Psoas muscle (tissue), 8 donors: ENCODE measurements at places on chromosomes 2 and 18.

DNA sequence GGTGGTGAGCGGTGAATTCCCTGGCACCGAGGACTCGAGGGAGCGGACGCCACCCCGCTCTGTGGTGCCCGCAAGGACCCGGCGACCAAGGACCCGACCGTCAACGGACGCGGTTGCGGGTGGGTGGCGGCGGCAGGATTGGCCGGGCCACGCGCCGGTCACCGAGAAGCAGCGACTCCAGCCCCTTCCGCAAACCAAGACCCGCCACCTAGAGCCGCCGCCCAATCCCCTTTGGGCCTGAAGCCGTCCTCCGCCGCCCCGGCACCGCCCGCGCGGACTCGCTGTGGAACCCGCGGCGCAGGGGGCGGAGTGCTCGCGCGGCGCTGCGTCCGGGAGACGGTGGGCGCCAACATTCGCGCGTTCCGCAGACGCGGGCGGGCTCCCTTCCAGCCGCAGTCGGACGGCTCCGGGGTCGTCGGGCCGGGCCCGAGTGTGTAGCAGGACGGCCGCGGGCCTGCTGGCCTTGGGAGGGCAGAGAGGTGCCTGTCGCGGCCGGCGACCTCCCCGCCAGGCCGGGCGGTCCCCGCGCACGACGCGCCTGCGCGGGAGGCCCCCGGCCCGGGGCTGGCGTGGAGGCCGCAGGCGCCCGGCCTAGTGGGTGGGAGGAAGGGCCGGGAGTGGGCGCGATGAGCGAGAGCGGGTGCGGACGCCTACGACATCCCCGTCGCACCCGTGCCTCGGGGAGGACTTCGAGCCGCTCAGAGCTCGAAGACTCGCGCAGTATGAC, at the start of the genes FAM228B and PFN4:
TSS of gene FAM228B (plus strand) at position 275 of the 727 bp plus-strand sequence. CDS start 893 bp downstream, outside the sequence.
TSS of gene PFN4 (minus strand) at position 140 of the 727 bp plus-strand sequence. CDS start 799 bp downstream, outside the sequence.
- DNase-seq: peak; percentile 95

- DNase-seq: no peak
Measured at GRCh38 chr2:10059552-10060335, 16.4 kb downstream of the KLF11 start.

GRCh38 chr2:105744091-105744908, 412 bp upstream of the NCK2 start:
- peak; percentile 79 for DNase-seq

DNA sequence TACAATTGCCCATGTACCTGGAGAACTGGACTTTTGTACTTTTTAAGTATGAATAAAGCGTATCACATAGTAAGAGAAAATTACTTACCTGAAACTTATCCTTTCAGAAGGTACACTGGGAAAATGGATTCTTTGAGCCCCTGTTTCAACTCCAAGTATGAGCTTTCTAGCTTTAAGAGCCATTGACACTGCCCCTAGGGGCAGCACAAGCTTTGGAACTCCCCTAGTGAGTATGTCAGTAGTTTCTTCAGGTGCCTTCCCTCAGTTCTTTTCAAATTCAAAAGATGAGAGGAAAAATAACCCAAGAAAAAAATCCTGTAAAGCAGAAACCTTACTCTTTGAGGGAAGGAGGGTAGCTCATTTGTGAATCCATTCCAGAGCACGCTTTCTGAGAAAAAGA, 124.1 kb downstream of the MEMO1 start:
- no peak for DNase-seq

DNA sequence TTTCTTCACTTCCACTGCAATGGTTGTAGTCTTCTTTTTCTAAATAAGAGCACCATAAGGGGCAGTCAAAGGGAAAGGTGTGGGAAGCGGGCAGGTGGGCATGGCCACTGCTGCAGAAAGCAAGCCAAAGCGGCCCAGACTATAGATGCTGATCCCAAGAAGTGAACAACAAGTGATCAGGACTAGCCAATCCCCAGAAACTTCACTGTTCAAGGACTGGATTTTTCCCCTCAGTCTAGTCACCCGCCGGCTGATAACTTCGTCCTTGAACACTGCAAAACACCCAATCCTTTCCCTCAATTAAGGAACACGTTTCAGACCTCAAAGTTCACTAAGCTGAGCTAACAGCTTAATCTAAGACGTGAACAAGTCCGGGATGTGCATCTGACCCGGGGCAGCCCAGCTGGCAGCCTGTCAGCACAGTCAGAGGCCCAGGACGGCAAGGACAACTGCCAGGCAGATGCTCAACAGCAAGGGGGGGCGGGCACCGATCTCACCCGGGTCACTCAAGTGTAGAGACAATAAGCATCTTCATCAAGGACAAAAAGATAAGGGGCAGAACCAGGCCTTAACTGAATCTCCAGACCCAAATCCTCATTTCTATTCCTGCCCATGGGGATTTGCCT, 59.8 kb downstream of the HDLBP start:
- peak; percentile 54 for DNase-seq

DNA sequence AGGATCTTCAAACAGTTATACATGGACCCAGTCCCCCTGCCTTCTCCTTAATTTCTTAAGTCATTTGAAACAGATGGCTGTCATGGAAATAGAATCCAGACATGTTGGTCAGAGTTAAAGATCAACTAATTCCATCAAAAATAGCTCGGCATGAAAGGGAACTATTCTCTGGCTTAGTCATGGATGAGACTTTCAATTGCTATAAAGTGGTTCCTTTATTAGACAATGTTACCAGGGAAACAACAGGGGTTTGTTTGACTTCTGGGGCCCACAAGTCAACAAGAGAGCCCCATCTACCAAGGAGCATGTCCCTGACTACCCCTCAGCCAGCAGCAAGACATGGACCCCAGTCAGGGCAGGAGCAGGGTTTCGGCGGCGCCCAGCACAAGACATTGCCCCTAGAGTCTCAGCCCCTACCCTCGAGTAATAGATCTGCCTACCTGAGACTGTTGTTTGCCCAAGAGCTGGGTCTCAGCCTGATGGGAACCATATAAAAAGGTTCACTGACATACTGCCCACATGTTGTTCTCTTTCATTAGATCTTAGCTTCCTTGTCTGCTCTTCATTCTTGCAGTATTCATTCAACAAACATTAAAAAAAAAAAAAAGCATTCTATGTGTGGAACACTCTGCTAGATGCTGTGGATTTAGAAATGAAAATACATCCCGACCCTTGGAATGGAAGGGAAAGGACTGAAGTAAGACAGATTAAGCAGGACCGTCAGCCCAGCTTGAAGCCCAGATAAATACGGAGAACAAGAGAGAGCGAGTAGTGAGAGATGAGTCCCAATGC, 4.6 kb downstream of the TTR start:
- no peak for DNase-seq

DNA sequence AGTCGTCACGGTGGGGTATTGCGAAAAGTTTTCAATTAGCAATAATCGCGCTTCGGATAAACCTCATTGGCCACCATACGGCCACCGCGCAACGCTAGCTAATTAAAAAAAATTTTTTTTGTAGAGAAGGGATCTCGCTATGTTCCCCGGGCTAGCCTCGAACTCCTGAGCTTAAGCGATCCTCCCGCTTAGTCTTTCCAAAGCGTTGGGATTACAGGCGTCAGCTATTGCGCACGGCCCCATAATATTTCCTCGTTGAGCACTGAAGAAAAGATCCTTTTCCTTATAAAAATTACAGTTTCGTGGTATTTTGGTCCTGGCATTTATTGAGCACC, 759 bp upstream of the ACTR1B start:
- DNase-seq: no peak

GRCh38 chr2:201483342-201483741, 31.8 kb downstream of the STRADB start:
- DNase-seq: no peak

GRCh38 chr2:30404319-30405259, 42.5 kb upstream of the LCLAT1 start:
- peak; percentile 17 for DNase-seq

GRCh38 chr2:112340475-112341267, 65.3 kb downstream of the ZC3H6 start:
- no peak for DNase-seq

DNA sequence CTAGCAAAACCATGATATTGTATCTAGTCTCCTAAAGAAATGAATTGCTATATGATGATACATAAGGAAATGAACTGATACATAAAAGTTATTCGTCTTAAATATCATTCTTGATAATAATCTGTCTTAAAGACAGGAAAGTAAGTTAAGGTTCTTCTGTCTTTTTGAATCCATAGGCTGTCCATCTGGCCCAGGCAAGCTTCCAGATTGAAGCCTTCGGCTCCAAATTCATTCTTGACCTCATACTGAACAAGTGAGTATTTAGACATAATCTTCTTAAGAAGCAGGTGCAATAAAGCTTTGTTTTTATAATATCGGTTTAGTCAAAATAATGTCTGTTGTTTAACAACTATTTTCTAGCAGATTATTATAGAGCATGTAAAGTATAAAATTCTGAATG, 37.7 kb downstream of the ADAM23 start:
- DNase-seq: no peak

DNA sequence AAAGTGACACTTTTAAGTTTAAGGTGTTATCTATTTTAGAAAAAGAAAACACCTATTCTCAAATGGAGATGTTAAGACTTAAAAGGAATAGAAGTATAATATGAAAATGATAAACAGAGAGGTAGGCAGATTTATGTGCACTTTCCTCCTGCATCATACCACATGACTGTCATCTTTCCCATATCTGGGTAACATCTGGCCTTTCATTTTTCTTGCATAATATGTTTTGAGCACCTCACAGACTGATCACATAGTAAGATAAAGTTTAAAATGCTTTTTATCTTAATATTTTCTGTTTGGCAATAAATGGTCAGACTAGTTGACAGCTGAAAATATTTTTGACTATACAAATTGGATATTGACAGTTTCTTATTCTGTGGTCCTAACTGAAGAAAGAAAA, 1852.1 kb upstream of the PIK3C3 start:
- no peak for DNase-seq

GRCh38 chr18:9694174-9694573, 13.9 kb upstream of the RAB31 start:
- DNase-seq: no peak

GRCh38 chr18:9665314-9665713, 42.8 kb upstream of the RAB31 start:
- DNase-seq: no peak

GRCh38 chr2:150729495-150729955, 242.1 kb upstream of the RND3 start:
- DNase-seq: no peak

- DNase-seq: no peak
Measured at GRCh38 chr2:44051593-44052347, 56.0 kb upstream of the LRPPRC start.

DNA sequence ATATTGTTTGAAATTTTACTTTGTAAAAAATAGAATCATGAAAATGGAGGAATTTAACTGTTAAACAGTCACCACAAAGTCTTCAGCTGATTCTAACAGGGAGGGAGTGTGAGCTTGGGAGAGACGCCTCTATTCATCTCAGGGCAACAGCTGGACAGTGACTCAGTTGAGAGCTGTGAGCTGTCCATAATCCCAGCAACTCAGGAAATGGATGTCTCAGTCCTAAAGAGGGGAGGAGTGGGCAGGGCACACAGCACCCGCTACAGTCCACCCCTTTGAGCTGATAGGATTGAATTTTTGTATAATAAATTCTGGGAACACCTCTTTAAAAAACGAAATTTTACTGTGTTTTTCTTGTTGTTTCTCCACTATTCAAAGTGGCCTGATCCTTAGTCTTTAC, 255.1 kb upstream of the THUMPD2 start:
- no peak for DNase-seq

DNA sequence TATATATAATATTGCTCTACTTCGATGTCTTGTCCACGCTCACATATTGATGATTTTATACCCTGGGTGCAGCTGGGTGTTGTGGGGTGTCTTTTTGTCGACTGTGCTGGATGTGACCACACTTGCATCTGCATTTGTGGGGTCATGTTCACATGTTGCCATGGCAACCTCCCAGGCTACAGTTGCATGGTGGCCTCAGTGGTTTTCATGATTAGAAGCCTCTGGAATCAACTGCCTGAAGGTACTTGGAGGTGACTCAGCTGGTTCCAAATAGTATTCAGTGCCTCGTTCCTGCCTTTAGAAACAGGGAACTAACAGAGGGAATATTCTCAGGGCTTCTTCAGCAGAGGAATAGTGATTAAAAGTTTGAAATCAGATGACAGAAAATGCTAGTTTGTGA, 166.3 kb upstream of the NYAP2 start:
- DNase-seq: no peak

DNA sequence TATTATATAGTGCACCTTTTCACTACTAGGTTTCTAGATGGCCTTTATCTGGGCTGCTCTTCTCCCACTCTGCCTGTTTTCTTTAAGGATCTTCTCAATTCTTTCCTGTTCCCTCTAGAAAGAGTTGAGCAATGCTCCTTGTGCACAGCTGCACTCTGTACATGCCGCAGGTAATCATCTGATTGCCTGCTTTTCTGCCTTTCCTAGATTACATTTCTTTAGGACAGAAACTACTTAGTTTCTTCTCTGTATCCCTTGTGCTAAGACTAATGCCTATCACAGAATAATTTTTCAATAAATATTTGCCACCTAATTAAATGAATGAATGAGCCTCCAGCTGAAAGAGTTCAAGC, 802.4 kb upstream of the ID2 start:
- DNase-seq: no peak

GRCh38 chr2:3480352-3481010, 38.9 kb downstream of the ADI1 start:
- peak; percentile 42 for DNase-seq

GRCh38 chr2:165795011-165795410, 964 bp upstream of the GALNT3 start:
- no peak for DNase-seq

DNA sequence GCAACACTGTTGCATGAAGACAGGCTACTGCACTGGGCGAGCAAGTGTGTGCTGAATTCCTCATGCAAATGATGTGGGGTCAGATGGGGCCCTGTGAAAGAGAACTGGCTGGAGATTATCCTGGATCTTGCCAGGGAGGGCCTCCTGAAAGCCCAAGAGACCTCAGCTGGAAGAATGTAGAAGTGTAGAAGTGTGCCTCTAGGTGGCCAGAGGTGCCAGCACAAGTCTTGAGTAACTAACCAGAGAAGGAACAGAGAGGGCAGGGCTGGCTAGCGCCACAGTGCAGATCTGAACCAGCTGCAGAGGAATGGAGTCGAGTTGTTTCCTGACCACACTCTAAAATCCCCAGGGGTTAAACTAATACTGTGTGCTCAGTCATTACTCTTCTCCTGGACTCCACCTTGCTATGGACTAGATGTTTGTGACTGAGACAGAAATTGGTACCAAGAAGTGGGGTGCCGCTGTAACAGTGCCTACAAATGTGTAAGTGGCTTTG, 399.3 kb downstream of the LRATD1 start:
- DNase-seq: no peak

DNA sequence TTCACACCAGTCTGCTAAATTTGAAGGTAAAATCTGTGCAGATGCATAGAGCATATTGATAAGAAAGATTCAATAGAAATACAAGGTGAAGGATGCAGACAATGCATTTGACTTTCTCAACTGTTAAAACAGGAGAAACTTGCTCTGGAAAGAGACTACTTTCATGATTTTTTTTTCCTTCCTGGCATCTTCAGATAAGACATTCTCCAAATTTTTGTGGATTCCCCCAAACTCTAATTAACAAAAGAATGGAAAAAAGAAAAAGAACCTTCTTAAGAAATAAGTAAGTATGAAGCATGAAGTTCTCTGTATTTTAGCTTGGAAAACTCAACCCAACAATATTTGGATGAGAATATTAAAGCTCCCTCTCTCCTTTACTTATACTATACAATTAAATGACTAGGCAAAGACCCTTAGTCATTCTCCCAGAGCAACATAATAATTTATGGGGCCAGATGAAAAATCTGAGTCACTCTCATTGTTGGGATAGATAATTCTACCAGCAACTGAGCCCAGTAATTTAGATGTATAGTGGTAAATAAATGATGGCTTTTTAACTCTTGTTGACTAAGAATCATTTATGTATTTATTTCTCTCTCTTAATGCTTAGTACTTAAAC, 298.7 kb upstream of the COL3A1 start:
- DNase-seq: no peak

GRCh38 chr2:29817801-29818680, 103.3 kb downstream of the ALK start:
- DNase-seq: no peak
